Activated naive CD4-positive, alpha-beta T cell treated with anti-CD3 and anti-CD28 coated beads for 36 hours (primary cell): ENCODE measurements at places on chromosomes 2 and 18.

DNA sequence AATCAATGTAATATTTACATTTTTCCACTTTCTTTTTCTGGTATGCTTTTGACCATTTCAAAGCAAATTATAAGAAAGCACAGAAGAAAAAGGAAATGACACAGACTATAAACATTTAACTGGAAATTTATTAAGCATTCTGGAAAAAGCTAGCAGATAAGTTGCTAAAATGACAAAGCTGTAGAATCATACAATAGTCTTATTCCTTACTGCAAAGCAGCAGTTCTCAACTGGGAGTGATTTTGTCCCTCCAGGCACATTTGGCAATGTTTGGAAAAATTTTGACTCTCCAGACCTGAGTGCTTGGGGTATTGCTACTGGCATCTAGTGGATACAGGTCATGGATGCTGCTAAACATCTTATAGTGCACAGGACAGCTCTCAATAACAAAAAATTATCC, 75.1 kb downstream of the MBD5 start:
- no peak for DNase-seq

- DNase-seq, result no peak
Measured at GRCh38 chr18:8987241-8987640, 115.3 kb upstream of the NDUFV2 start.

- no peak for DNase-seq
Measured at GRCh38 chr18:53070788-53071187, 730.8 kb downstream of the DCC start.

DNA sequence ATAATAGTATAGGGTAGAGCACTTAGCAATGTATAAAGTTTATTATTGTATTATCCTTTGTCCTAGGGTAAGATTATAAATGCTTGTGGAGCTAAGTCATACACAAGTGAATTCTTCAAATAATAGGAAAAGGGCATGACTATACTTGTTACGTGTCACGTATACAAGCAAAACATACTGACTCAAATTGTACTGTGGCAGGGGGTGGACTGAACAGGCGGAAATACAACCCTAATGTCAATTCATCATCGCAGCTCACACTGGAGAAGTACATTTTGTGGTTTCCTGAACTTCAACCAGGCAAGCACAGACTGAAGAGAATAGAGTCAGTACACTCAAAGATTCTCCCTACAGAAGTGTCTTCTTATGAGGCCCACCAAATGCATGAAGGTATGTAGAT, 201.0 kb downstream of the MBD2 start:
- DNase-seq, result no peak

DNA sequence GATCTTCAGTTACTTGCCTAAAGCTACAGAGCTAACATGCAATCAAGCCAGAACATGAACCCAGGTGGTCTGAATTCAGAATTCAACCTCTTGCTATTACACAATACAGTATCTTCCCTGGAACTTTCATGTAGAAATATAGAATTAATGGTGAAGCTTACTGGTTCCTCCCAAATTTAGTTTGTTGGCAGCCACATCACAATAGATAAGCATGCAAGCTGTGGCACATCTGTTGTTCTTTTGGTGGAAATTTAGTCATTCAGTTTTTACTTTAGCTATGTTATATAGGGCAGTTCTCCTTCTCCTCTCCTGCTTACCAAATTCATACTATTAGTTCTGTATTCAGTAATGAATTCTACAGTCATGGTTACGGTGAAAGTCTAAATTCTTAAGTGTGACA, 101.0 kb upstream of the RNF152 start:
- no peak for DNase-seq

- no peak for DNase-seq
Measured at GRCh38 chr2:239509373-239510143, 108.7 kb upstream of the HDAC4 start.

DNA sequence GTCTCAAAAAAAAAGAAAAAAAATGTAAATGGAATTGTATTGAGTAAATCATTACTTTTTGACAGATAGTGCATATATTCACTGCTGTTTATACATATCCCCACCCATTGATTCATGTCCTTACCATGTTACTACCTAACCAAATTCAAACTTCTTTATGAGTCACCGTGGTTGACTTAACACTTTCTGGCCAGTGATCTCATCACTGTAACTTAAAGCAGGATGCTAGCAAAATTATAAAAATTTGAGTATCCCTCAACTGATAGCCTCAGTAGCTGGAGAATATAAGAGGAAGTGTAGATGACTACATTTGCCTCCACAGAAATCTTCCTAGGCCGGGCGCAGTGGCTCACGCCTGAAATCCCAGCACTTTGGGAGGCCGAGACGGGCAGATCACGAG, 13.4 kb downstream of the CNOT9 start:
- peak; percentile 26 for DNase-seq

- peak; percentile 23 for DNase-seq
Measured at GRCh38 chr2:237900891-237901831, 41.7 kb downstream of the RAMP1 start.

DNA sequence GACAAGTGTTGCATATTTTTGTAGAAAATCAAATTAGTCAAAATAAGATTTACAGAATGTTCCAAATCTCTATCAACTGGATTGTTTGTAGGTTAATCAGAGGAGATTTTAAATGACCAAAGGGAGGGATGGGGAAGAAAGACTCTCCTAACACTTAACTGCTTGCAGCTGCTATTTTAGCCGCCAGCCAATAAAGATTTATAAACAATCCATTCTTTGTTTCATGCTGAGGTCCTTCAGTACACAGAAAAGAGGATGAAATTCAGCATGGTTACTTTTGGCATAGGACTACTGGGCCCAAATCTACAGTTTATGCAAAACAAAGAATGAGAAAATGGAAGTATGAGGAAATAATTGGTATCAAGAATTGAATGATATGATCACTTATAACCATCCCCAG, 86.4 kb upstream of the FN1 start:
- no peak for DNase-seq

DNA sequence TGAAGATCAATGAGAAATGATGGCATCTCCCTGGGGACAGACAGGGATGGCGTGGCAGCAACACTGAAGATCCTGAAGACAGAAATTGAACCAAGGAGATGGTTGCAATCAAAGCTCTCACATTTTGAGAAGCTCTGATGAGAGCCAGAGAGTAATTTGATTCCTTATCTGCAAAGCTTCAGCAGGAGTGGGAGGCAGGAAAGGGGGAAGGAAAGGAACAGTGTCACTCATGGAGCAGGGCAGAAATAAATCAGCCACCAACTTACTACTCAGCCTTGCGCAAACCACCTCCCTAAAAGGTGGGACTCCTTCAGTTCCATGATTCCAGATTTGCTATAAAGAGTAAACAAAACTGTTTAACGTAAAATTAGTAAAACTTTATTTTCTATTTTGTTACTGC, 119.2 kb downstream of the CACNB4 start:
- DNase-seq, result no peak

- no peak for DNase-seq
Measured at GRCh38 chr2:172031536-172031935, 31.8 kb downstream of the METAP1D start.

DNA sequence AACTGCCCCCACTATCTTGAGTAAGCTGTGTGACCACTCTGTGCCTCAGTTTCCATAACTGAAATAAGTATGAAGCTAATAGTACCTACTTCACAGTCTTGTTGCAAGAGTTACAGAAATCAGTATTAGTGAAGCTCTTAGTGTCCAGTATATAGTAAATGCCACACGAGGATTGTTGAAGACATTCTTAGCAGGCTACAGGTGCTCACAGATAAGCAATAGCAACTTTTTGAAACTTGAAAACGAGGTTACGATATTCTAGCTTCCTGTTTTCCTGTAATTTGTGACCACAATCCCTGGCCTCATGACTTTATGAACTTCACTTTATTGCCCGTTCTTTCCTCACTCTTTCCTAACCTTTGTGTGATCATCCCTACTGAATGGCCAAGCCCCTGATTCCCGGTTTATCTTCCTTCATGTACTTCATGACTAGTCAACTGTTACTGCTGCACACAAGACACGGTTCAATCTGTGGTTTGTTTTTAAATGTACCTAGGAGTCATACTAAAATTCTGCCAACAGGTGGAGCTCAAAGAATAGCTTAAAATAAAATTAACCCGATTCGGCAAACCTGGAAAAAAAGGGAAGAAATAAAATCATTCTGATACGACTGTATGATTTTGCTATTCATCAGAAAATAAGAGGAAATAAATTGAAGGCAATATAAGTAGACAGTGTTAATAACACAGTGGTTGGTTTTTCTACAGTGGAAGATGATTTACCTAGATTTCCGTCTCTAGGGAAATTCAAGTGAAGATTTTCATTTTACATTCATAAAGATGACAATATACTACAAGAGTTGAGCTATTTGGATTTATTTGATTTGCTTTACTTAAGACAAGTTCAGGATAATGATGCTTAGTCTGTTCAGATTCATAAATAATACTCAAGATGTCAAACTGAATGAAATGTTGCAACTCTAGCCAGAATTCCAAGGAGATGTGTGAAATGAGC, 38.1 kb upstream of the STAT1 start:
- DNase-seq, result no peak

DNA sequence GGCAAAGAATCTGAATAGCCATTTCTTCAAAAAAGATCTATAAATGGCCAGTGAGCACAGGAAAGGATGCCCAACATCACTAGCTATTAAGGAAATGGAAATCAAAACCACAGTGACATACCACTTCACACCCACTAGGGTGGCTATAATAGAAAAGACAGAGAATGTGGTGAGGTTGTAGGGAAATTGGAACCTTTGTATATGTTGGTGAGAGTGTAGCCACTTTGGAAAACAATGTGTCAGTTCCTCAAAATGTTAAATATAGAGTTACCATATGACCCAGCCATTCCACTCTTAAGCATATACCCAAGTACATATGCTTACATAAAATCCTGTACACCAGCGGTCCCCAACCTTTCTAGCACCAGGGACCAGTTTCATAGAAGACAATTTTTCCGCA, 152.8 kb downstream of the SMAD2 start:
- DNase-seq, result no peak

GRCh38 chr2:71596011-71596410, 142.7 kb downstream of the DYSF start:
- no peak for DNase-seq

GRCh38 chr2:238791354-238791753, 56.5 kb upstream of the TWIST2 start:
- DNase-seq, result no peak

- no peak for DNase-seq
Measured at GRCh38 chr2:200308546-200309295, 2.2 kb downstream of the SPATS2L start.

DNA sequence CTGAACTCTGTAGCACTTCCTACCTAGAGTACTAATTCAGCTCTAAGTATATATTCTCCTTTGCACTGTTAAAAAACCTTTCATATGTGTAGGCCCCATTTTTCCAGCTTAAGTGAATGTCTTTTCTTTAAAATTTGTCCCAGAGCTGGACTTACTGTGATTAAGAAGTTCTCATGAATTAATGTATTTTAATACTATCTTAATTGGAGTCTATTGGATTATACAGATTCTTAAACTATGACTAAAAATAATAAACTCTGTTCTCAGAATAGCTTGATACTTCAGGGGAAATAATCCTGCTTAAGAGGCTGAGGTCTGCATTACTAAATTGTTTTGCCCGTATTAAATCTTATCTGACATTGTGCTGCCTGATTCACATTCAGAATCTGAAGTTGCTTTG, 223.3 kb downstream of the RIT2 start:
- no peak for DNase-seq

- DNase-seq, result no peak
Measured at GRCh38 chr18:42922363-42922762, 193.1 kb downstream of the RIT2 start.

DNA sequence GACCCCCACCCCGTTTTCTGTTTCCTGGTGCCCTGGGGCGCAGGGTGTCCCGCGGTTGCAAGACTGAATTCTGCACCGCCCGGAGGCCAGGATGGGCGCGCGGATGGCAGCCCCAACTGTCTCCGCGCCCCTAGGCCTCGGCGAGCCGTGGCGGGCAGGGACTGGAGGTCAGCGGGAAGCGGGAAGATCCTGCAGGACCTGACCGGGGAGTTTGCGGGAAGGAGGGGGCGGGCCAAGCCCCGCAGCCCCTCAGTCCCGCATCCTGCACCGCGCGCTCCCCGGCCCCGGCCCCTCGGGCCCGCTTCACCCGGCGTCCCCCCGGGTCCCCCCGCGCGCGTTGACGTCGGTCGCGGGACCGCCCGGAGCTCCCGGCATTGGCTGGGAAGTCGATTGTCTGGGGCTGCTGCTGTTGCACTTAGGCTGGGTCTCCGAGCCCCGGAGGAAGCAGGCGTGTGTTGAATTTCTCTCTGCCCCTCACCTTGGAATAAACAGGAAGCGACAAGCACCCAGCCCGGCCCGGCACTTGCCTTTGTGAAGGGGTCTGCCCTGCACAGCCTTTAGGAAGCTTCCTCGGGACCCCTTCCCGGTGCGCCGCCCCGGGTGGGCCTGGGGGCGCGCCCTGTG, at the start of gene LDLRAD4:
TSS of gene LDLRAD4 (plus strand) at position 393 of the 624 bp plus-strand sequence.
- peak; percentile 53 for DNase-seq

DNA sequence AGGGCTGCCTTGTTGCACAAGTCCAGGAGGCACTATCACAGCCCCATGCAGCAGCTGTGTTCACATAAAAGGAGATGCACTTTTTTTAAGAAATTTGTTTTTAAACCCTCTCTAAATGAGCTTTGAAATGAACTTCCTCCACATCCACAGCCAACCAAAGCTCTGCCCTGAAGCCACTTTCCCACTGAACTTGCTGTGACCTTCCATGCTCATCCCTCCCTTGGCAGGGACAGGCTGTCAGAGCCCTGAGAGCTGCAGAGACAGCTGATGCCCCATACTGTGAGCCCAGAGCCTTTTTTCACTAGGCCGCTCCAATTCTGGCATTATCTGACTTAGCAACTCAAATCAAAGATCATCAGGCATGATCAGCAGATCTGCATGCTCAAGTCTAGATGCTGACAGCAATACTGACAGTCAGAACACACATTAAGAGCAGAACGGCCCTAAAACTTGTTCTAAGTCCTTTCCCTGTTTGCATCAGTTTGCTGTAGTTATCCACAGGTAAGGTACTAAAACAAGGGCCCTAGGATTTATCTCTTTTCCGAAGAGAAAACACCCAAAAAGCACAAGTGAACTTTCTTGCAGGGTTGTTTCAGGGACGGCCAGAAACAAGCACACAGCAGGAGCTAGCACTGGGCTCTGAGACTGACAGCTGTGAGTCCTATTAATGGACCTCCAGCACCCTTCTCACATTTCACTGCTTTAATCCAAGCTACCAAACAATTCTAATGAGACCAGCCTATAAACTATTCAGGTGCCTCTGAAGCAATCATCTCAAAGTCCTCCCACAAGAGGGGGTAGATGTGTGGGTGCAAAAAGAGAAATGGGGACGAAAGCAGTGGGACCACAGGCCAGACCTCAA, 34.9 kb downstream of the RNU4ATAC start:
- no peak for DNase-seq

GRCh38 chr18:66873899-66874298, 270.0 kb upstream of the CDH19 start:
- DNase-seq, result no peak

- no peak for DNase-seq
Measured at GRCh38 chr2:228700638-228701037, 519.2 kb upstream of the SPHKAP start.

DNA sequence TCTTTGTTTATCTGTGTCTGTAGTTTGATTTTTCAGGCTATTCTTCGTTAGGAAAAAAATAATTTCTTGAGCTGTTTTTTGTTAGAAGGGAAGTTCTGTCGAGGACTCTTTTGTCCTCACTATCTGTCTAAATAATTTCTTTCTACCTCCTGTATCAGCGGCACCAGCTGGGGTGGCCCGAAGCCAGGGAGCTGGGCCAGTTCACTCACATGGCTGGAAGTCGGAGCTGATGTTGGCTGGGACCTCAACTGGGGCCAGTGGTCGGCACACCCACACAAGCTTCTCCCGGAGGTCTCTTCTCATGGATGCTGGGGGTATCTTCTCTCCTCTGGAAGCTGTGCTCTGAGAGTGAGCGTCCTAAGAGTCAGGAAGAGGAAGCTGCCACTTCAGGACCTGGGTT, 8.0 kb upstream of the PDIA6 start:
- DNase-seq, result no peak
